ENCODE measurements at places on chromosomes 3 and 15. TPM values are rescaled to one million over a fixed set of nuclear protein-coding genes. Genes with fewer than 3 reads are reported as not detected.

GRCh38 chr3:41101231-41101630 is 98.1 kb upstream of the CTNNB1 start:
- DNase-seq = no peak

Gene LIPH
- total RNA-seq = not detected

DNA sequence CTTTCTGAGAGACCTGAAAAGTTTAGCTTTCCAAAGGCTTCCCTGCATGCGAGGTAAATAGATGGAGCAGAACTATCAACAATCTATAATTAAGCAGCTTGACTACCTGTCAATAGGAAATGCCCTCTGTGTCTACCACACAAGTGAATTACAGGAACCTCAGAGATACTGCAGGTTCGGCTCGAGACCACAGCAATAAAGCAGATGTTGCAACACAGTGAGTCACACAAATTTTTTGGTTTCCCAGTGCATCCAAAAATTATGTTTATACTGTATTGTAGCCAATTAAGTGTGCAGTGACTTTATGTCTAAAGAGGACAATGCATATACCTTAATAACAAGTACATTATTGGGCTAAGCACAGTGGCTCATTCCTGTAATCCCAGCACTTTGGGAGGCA is 252.0 kb downstream of the UBE2E2 start:
- DNase-seq = no peak

- no peak for DNase-seq
Observed at GRCh38 chr15:55737373-55737772, 5.6 kb downstream of the PRTG start.

- DNase-seq = no peak
Observed at GRCh38 chr3:116179091-116179490, 266.2 kb downstream of the LSAMP start.

DNA sequence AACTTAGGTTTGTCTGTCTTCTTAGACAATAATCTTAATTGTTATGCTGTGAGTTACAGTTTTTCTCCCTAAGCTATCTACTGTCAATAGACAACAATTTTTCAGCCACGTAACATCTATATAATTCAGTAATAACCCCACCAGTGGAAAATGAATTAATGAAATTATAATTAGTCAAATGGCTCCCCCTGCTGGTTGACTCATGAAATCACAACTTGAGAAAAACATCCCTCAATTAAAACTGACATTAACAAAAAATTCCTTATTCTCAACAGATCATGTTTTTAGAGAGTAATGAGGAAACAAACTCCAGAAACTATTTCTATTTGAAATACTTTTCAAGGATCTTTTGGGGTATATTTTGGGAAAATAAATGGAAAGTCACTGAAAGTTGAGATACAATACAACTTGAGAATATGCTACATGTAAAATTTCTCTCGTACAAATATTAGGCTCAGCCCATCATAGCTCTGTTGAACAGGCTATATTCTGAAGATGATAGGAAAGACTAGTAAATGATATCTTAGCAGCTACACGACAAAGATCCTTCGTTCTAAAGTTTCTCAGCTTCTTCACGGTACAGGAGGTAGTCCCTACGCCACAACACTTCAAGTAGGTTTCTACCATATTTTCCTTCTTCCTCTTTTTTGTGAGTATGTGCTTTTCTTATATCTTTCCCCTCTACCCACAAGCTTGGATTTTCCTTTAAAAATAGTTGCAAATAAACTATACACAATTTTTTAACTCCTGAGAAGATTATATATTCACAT is 20.7 kb downstream of the PPP1R2 start:
- no peak for DNase-seq

Gene GOLGA8G
- total RNA-seq = not detected

GRCh38 chr3:160616311-160616710 is 50.9 kb upstream of the KPNA4 start:
- no peak for DNase-seq

DNA sequence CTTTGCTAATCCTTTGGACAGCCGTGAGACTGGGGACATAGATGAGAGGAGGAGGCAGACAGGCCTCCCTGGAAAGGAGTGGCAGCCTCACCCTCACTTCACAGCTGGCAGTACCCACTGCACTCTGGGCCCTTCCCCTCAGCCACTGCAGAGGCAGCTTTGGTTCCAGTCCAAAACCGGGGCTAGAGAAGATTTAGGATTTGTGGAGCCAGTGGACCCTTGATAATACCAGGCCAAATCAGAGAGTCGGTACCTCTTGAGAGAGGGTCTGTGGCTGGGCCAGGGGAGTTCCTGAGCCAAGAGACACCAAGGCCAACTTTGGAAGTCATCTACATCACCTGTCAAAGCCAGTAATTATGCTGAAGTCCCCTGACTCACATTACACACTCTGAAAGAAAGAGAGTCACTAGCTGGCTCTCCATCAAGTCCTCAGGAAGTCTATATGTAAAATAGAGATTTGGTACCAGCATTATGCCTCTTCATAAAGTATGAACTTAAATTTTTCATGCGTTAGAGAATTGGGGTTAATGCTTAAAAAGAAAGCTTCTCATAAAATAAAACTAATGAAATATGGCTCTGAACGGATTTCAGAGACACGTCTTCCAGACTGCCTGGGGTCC is 244.1 kb upstream of the SEMA6D start:
- no peak for DNase-seq

- no peak for DNase-seq
Observed at GRCh38 chr3:36843065-36844051, 79.0 kb upstream of the DCLK3 start.
